Stimulated activated naive CD4-positive, alpha-beta T cell (primary cell): ENCODE measurements at places on chromosomes 2 and 18.

DNA sequence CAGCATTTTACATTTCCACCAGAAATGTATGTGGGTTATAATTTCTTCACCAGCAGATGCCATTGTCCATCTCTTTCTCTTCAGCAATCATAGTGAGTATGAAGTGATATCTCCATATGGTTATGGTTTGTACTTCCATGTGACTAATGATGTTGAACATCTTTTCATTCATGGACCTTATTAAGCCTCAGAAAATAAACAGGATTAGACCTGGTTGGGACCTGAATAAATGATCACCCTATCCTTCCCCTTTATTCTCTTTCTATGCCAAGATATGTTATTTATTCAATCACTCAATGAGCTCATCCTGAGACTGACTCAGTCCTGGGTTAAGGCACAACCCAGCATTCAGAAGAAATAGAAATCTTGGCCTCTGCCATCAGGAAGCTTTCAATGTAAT lies 86.6 kb downstream of the ANTXR1 start:
- DNase-seq: no peak

- DNase-seq: no peak
These were observed 77.0 kb downstream of the SMIM21 start for GRCh38 chr18:75350512-75350839.

DNA sequence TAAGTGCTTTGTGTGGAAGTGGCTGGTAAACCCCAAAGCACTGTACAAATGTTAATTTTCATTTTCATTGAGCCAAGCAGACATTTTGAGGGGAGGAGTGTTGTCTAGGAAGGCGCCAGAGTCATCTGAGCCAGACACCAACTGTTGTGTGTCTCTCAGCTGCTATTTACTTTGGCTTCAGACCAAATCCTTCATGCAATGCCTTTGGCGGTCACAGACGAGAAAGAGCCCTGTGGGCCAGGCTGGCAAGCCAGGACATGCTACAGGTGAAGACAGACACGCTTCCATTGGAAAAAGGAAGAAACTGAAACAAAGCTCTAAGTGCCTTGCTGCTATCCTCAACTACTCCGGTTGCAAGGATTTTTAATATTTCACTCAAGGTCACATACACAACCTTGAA lies 115.4 kb upstream of the CDC42EP3 start:
- no peak for DNase-seq

DNA sequence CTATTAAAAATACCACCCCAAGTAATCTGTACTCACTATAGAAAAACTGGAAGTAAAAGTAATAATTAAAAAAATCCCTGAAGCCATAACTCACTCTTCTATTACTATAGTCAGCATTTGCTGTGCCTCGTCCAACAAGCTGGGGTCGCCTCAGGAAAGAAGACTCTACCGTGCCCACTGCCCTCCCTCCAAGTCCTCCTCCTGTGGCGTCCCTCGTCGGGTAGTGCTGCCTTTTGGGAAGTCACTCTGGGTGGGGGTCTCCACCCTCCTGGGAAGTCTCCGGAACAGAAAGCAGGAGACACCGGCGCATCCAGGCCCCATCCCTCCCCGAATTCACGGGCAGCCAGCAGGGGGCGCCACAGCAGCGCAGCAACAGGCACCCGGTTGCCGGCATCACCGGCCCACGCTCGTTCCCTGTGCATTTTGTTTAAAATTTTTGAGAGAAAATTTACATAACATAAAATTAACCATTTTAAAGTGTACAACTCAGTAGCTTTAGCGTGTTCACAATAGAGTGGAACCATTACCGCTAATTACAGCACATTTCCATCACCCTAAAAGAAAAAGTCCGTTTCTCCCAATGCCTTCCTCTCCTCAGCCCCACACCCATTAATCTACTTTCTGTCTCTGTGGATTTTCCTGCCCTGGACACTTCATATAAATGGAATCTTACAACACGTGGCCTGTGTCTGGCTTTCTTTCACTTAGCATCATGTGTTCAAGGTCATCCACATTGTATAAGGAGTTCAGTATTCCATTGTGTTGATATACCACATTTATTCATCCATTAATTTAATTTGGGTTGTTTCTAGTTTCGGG lies 62.2 kb downstream of the ADNP2 start:
- no peak for DNase-seq

DNA sequence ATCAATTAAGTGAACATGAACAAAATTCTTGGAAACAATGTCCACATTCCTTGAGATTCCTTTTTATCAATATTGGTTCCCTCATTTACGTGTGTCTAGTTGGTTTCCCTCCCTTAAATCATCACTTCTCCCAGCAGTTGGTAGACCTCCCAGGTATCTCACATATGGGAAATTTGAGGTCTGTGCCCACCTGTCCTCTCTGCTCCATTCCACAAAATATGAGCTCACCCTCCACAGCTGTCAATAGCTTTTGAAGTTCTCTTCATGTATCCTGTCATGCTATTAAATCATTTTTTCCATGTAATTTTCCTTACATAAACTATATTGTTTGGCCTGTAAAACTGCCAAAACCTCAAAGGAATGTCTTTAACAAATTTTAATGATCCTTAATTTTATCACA lies 992.2 kb upstream of the ACVR2A start:
- DNase-seq: no peak

DNA sequence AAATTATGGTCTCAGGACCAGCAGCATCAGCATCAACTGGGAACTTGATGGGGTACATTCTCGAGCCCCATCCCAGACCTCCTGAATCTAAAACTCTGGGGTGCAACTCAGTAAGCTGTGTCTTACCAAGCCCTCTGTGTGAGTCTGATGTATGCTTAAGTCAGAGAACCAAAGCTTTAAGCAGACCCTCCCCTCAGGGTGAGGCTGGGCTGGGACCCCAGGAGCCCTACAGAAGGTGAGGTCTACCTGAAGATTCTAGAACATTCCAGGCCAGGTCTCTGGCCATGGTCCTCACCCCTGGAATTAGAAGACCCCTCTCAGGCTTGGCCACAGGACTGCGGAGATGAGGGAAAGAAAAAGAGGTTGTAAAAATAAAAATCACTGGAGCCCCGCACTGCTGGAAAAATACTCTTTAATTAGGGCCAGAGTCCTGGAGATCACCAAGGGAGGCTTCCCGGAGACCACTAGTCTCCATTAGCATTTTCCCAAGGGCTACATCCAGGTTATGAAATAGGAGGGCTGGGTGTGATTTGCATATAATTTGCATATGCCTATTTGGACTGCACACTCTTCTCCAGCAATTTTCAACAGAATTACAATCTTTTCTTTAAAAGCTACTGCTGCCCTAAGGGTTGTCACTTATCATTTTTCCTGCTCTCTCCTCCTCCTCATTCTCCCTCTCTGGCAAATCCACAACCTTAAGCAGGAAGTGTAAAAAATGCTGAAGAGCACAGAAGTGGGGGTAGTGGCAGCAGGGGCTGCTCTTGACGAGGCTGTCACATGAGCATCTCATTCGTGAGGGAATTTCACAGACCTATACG lies 100.2 kb downstream of the ZBTB7C start:
- DNase-seq: no peak

DNA sequence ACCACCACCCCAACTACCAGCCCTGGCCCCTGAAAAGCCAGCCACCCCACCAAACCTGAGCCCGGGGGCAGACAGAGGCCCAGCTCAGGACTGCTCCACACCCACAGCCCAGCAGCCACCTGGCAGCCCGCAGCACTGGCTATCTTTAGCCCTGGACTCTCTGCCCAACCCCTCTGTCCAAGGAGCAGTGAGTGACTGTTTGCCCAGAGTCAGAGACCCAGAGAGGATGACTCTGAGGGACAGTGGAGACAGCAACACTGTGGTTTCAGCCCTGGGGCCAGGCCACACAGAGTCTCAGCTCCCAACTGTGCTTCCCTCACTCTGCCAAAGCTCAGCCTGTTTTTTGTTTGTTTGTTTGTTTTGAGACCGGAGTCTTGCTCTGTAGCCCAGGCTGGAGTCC lies 32.6 kb downstream of the BIN1 start:
- no peak for DNase-seq
